ENCODE measurements at places on chromosomes 7 and 10.

DNA sequence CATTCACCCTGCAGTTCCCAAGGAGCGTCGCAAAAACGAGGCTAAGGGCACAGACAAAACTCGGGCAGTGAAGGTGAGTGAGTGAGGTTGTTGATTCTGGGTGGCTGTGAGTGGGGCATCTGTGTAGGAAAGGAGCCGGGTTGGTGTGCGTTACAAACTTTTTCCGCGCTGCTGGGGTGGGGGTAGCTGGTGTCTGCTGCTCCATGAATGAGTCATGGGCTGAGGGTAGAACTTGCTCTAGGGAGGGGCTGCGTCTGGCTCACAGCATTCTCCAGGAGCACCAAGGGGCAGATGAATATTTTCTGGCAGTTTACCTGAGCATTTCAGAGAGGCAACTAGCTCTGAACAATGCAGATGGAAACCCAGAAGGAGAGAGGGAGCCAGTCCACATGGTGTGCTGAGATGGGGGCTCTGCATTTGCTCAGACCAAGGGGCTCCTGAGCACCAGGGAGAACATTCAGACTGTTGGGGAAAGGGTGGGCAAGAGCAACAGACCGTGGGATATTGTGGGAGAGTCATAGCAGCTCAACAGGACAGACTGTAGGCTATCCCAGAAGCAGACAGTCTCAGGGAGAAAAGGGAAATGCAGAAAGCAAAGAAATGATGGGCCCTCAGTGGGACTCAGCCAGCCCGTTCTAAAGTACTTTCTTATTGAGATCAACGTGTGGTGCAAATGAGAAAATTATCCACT, 18.8 kb downstream of the NOBOX start:
- no peak for DNase-seq

- DNase-seq: no peak
Observed at GRCh38 chr7:141359740-141360415, 191.3 kb upstream of the AGK start.

GRCh38 chr10:5078547-5079180, 15.6 kb upstream of the AKR1C3 start:
- DNase-seq: no peak

DNA sequence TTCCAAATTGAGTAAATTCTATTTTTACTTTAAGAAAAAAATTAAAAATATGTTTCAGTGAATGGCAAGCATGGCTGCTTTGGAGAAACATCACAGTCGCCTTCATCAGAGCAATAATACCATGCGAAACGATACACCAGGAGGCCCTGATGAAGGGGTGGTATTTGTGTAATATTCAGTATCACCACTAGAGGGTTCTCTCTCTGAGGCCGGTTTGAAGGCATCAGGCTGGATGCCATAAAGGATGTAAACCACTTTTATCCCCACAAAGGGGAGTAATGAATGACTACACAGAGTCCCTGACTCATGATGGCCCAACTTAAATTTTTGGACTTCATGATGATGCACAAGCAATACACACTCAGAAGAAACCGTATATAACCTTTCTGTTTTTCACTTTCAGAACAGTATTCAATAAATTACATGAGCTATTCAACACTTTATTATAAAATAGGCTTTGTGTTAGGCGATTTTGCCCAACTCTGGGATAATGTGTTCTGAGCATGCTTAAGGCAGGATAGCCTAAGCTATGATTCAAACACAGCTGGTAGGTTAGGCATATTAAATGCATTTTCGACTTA, 95.5 kb downstream of the PPP1R17 start:
- no peak for DNase-seq

DNA sequence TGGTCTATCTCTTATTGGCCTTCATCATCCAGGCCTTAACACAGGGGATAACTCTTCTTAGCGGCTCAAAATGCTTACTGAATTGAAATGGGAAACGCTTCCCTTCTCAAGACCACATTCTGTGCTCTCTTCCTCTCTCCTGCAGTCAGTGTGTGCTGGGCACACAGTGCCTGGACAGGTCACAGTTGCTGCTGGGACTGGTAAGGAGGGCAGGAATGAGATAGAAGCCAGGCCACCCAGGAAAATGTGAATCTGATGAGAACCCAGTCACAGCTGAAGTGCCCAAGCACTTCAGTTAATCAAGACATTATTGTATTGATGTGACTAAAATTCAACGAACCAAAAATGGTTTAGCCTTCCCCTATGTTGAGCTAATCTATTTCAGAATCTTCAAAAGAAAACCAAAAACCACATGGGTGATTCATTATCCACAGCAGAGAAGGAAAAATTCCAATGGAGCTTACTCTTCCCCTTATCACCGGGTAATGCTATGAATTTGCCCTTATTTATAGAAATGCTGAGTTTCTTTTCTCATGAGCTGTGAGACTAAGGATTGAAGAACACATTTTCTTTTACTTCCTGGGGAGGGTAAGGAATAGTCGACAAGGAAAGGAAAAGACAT, 41.2 kb upstream of the PLPP4 start:
- no peak for DNase-seq

Measured in stimulated activated CD8-positive, alpha-beta memory T cell treated with anti-CD3 and anti-CD28 coated beads, Interleukin-12 subunit alpha, Interleukin-12 subunit beta, amount 100 ng/mL, for 1 hour (primary cell).